ENCODE measurements at places on chromosomes 2 and 18.
A peak's percentile ranks its signal among the peaks of the same experiment; 100 is the strongest.

- DNase-seq, result no peak
- H3K4me1 ChIP-seq, result peaks cover 5% of the 10 kb centered on the region
- peaks cover 34% of the 10 kb centered on the region for H3K27me3 ChIP-seq
- peak overlapping the region; percentile 64 for H3K27ac ChIP-seq
- no peaks in the 10 kb centered on the region for H3K36me3 ChIP-seq
- H3K4me3 ChIP-seq, result no peak overlapping the region
These were observed 3.7 kb downstream of the TMEM37 start for GRCh38 chr2:119435081-119435952.

DNA sequence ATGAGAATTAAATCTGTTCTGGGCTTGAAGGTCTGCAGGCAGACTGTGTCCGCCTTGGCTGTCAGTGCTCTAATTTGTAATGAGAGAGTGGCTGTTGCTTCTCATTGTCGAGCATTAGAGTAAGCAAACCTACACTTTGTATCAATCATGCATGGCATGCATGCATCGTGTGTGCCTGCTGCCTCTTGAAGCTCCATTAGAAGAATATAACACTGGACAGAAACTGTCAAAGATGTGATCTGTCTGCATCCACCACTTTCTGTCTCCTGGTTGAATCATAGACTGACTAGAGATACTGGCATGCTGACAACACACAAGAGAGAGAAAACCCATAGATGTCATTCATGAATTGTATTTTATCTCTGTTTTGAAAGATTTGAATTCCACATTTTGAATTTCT is 275.0 kb upstream of the NXPH2 start:
- no peak overlapping the region for H3K27ac ChIP-seq
- no peak overlapping the region for H3K4me3 ChIP-seq
- DNase-seq, result no peak
- H3K27me3 ChIP-seq, result no peaks in the 10 kb centered on the region

GRCh38 chr2:67945940-67946339 is 116.9 kb downstream of the C1D start:
- no peaks in the 10 kb centered on the region for H3K4me1 ChIP-seq
- DNase-seq, result no peak
- no peak overlapping the region for H3K4me3 ChIP-seq
- no peaks in the 10 kb centered on the region for H3K36me3 ChIP-seq

DNA sequence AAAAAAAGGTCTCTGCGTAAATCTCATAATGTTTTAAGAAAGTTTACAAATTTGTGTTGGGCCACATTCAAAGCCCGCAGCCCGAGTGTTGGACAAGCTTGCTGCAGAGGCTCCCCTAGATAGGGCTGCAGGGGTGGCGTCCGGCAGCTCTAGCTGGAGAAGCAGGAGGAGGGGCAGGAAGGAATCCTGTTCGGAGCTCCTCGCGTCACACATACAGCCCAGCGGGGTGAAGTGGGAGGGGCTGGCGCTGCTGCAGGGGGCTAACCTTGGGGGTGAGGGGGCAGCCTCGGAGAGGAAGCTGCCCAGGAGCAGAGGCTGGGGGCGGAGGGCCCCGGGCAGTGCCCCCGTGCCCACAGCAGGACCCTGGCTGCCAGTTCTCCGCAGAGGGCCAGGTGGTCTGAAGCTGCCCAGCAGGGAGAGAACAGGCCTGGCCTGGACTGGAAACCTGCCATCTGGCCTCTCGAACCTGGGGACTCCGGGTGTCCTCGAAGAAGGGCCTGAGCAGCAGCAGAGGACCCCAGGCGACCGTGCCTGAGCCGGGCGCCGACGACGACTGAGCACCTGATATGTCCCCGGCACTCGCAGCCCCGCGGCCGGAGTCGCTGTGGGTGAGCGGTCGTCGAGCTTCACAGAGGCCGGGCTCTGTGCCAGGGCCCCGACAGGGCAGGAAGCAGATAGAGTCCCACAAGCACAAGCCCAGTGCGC is 2.6 kb upstream of the GPR35 start:
- H3K4me1 ChIP-seq, result peaks cover 72% of the 10 kb centered on the region
- H3K27me3 ChIP-seq, result no peaks in the 10 kb centered on the region
- peak overlapping the region; percentile 96 for H3K27ac ChIP-seq
- H3K36me3 ChIP-seq, result peaks cover 18% of the 10 kb centered on the region

- no peaks in the 10 kb centered on the region for H3K4me1 ChIP-seq
- no peak for DNase-seq
- no peak overlapping the region for H3K4me3 ChIP-seq
- no peaks in the 10 kb centered on the region for H3K36me3 ChIP-seq
These were observed 391.7 kb upstream of the KLHL29 start for GRCh38 chr2:22993250-22993649.
